ENCODE measurements at places on chromosomes 13 and 19.

DNA sequence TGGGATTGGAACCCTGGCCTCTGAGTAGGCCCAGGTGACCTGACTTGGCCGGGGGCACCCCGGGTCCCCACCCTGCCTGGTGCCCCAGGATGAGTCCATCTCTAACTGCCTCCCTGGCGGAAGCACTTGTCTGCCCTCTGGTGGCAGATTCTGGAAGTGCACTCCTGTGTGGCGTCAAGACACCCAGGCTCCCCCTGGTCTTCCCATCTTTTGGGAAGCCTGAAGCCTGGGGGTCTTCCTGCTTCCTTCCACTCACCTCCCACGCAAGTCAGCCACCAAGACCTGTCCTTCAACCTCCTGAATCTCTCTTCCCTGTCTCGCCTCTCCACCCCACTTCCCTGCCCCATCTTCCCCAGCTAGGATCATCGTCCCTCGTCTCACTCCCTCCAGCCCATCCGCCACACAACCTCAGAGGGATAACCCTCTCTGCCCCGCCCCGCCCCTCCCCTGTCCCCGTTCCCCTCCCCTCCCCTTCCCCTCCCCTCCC lies 7.4 kb downstream of the RABAC1 start:
- DNase-seq = peak; percentile 87

DNA sequence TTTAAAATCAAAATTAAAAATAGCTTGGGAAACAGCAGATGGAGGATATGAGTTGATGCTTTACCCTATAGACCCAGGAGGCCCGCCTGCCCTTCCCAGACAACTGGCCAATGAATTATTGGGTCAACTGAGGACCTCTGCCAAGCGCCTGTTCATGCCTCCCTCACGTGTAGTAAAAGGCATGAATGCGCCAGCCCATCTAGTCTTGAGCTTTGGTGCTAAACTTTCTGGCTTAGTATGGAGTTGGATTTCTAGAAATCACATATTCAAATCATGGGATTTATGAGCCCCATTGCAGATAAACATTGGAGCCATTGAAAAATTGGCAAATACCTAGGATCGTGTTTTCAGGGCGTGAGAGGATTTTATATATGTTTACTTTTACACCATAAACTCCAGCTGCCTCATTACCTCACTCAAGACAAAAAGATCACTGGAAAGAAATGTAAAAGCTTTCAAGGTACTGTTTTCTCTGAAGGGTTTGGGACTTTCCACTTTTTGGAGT lies 47.1 kb downstream of the COL4A2 start:
- DNase-seq = no peak

DNA sequence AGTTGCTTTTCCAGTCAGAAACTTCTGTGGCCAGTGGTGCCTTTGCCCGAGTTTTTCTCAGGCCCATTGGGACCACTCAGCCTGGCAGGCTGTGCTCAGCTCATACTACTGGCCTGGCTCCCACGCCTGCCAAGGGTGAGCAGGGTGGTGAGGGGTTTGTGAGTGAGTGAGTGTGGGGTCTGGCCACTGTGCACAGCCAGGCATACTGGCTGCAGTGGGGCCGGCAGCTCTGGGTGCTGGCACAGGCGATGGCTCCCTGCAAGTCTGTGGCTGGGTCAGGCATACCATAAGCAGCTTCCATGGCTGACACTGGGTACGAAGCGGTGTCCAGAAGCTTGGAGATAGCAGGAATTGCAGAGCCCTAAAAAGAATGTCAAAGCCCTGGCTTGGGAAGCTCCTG lies 161.0 kb downstream of the SLITRK6 start:
- no peak for DNase-seq

GRCh38 chr19:2274185-2274711 lies 7.7 kb downstream of the PEAK3 start:
- no peak for DNase-seq

- no peak for DNase-seq
Observed at GRCh38 chr13:59274958-59275727, 888.6 kb downstream of the DIAPH3 start.

DNA sequence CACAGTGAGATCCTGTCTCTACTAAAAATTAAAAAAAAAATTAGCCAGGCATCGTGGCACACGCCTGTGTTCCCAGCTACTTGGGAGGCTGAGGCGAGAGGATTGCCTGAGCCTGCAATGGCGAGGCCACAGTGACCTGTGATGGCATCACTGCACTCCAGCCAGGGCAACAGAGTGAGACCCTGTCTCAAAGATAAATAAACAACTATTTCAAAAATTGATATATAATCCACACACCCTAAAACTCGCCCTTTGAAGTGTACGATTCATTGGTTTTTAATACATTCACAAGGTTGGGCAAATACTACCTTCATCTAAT lies 12.1 kb upstream of the TICAM1 start:
- DNase-seq = no peak

DNA sequence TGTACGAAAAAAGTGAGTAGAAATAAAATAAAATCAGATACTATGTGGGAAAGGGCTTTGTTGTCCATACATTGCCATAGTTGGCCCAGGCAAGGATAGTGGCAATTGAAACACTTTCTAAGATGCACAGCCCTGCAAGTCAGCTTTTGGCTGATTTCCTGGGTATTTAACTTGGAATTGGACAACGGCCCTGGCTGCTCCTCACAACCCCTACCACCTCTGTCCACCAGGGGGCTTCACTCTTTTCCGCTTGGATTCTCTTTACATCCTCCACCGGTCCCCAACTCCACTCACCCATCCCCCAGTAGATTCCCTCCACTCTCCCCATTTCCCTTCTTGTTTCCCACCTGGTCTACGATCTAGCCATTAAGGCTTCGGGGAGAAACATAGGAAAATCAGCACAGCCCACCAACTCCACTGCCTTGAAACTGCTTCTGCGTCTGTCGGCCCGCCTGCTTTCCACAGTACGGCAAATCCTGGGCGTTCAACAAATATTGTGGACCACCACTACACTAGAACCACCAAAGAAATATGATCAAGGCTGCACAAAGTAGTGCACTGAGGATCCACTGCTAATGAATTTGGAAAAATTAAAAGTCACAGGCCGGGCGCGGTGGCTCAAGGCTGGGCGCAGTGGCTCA lies 48.6 kb upstream of the GTF3A start:
- peak; percentile 58 for DNase-seq

DNA sequence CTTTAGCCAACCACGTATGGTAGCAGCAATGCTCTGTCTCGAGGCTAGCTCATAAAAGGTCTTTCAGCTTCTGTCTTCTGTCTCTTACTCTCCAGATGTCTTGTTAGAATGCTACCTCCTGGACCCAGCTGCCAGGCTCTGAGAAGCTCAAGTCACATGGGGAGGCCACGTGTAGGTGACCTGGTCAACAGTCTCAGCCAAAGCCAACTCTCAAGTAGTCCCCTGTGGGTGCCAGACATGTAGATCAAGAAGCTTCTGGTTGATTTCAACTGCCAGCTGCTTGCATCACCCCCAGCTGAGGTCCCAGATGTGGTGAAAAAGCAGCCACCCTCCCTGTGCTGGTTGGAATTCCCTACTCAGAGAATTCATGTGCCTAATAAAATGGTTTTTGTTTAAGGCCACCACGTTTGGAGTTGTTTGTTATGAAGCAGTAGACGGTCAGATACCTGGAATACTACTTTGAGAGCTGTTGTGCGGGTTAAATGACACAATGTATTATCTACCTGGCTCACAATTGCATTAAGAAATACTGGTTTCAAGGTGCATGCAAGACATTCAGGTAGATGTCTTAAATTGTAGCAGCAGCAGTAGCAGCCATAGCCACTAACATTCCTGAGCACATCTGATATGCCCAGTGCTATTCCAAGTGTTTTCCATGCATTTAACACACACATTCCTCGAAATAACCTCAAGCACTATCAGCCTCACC lies 131.0 kb upstream of the RFC3 start:
- no peak for DNase-seq

- DNase-seq = peak; percentile 51
Observed at GRCh38 chr19:8663920-8664670, 33.7 kb downstream of the NFILZ start.

GRCh38 chr19:17606590-17607185 lies 51.2 kb downstream of the COLGALT1 start:
- no peak for DNase-seq

DNA sequence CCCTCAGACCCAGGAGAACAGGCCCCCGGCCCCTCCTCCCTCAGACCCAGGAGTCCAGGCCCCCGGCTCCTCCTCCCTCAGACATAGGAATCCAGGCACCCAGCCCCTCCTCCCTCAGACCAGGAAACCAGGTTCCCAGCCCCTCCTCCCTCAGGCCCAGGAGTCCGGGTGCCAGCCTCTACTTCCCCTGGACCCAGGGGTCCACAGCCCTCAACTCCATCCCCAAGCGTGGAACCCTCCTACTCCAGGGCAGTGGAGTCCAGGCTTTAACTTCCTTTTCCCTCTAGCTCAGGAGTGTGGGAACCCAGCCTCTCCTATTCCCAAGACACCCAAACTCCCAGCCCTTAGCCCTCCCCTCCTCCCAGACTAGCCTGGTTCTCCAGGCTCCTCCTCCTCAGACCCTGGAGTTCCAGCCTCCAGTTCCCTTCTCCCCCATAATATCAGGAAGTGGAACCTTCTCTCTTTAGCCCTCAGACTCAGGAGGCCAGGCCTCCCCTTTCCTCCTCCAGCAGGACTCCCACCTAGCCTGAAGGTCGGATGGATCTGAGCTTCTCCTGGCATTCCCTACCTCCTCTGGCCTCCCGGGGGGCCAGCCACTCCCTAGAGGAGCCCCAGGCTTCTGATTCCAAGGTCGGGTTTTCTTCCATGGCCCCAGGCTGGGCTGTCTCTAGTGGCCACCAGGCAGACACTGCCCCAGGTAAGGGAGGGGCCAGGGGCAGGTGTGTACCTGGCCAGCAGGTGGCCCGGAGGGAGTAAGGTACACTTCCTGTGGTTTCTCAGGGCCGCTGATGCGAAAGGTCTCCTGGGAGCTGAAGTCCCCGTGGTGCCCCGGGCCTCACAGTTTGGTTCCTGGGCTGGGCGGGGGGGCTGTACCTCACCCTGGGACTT lies at the start of gene TMC4:
TMC4 (minus strand) TSS at position 690 of the 888 bp plus-strand sequence; CDS start at position 647, 43 bp downstream.
- DNase-seq = peak; percentile 52

- DNase-seq = no peak
Observed at GRCh38 chr13:26855071-26855470, 94.5 kb upstream of the GPR12 start.

DNA sequence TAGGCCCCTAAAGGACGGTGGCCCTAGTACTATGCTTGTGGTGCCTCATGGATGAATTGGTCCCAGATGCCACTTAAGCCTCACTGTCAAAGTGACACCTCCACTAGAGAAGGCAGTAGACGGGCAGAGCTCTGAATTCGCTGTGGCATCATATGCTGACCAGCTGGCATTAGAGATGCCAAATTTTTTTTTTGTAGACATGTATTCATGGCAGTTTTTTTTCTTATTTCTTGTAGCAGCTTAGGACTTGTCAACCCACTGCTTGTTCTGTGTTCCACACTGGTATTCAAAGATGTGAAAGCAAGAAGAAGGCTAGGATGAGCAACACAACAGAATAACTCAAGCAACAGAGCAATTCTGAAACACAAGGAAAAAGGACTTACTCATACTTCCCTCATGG lies 212.5 kb downstream of the DLEU7 start:
- DNase-seq = no peak

- DNase-seq = no peak
Observed at GRCh38 chr13:110250258-110250891, 56.6 kb downstream of the COL4A1 start.

DNA sequence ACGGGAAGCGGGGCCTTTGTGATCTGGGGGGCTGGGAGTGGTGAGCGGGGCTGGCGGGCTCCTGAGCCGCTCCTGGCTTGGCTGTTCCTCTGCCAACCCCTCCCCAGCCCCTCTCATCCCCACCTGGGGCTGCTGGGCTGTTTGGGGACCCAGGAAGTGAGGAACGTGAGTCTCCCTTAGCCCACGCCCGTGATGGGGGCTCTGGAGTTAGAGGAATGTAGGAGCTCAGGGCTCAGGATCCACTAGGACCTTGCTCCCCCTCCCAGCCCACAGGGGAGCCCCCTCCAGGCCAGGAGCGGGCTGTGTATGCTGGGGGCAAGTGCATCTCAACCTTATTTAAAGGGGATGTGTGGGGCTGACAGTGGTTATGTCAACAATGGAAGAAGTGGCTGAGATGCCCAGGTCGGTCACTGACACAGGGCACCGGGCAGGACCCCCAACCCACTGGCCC lies 134.1 kb downstream of the URI1 start:
- DNase-seq = no peak

DNA sequence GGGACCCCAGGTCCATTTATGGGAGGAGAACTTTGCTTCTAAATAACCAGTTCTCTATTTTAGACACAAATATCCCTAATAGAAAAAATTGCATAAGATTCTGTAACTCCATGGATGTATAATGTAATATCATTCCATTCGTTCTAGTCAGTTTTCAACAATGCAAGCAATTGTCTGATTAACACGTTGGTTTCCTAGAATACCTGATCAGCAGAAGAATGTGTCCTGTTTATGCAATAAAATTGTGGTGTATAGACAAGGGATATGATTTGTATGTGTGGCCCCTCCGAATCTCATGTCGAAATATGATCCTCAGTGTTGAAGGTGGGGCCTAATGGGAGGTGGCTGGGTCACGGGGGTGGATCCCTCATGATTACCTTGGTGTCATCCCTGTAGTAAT lies 62.1 kb downstream of the RUBCNL start:
- DNase-seq = no peak

GRCh38 chr19:53158119-53158656 lies 665 bp downstream of the ZNF347 start:
- peak; percentile 37 for DNase-seq

DNA sequence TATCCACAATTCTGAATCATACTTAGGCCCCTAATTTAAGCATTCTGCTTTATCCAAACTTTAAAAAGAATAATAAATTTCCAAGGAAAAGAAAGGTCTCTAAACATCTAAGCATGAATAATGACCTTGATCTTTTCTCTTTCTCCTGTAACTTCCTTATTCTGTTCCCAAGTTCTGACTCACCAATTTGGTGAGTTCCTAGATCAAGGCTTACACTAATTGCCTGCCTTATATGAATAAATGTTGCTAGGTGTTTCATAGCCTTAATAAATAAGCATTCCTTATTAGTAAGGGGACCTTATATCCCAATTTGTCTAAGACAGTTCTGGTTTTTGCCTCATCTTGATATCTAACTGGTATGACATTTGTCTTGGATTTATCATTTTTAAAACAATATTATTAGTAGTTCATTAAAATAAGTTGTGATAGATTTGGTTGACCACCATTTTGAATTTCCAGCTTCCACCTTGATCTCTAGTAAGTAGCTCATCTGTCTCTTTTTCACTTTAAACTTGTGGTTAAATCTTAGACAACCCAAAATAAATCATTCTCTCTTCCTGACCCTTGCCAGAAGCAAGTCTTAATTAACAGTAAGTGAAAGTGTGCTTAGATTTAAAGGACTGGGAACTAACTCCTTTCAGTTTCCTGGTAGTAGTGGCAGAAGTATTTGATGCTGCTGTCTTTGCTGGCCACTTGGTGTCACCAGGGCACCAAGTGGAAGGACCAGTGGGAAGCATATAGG lies 121.2 kb upstream of the MLNR start:
- DNase-seq = peak; percentile 17

Data from OCI-LY7 (cell line).